HL-60 (cell line): ENCODE measurements at places on chromosomes 16 and 17.

DNA sequence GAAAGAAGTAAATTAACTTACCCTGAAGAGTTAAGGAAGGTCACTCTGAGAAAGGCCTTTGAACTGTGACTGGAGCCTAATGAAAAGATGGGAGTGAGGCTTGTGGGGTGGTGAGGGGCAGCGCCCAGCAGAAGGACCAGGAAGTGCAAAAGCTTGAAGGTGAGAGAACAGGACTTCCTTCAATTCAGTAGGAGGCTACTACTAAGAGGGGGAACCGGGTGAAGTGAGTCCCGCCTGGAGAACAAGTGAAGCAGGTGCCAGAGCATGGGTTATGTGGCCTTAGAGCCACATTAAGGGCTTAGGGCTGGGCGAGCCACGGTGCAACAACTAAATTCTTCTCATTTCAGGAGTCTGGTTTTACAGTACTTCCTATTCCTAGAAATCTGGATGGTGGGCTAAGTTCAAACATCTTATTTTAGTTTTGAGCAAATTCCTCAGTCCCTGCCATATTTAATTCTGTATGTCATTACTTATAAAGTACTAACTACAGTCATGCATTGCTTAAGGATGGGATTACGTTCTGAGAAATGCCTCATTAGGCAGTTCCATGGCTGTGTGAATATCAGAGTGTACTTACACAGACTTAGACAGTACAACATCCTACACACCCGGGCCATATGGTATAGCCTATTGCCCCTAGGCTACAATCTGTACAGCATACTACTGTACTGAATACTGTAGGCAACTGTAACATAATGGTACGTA, 5.1 kb downstream of the CFAP20 start:
- DNase-seq = no peak

DNA sequence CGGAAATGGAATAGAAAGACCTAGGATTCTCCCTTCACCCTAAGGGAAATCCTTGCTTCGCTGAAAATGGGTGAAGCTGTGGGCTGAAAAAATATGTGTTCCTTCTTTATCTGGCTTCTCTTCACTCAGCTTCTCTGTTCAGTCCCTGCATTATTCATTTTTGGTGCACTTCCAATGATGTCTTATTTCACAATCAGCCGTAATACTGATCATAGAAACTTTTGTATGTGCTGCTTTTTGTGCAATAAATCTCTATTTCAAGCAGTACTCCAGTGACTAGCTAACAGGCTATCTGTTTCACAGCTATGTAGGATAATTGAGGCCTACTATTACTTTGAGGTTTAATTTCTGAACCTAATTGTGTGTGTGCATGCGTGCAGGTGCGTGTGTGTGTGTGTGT, 144.6 kb downstream of the FOXL1 start:
- DNase-seq = no peak

DNA sequence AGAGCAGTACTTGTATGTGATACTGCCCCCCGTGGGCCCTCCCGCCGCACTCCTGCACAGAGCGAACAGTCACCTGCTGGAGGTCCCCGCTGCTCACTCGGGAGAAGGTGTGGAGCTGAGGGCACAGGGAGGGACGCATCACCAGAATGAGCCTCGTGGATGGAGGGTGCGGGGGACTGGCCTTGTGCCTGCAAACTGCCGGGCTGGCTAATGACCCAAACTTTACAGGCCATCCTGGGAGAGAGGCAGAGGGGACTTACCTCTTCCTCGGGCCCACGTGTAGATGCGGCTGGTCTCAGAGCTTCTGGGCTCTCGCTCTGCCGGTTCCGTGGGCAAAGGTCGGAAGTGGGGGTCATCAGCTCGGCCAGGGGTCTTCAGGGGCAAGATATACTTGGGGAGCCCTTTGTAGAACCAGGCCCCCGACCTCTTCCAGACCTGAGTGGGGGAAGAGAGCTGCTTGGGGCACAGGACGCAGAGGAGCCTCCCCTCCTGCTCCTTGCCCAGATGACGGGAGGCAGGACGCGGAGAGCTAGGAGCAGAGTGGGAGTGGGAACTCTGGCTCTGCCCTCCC, 65.5 kb upstream of the DOC2B start:
- no peak for DNase-seq

- no peak for DNase-seq
Measured at GRCh38 chr16:75733305-75734211, 7.3 kb upstream of the CPHXL start.

GRCh38 chr17:72723711-72724110, 368.8 kb downstream of the SLC39A11 start:
- DNase-seq = no peak

GRCh38 chr16:6110346-6110745, 1012.8 kb upstream of the EEF2KMT start:
- DNase-seq = no peak

DNA sequence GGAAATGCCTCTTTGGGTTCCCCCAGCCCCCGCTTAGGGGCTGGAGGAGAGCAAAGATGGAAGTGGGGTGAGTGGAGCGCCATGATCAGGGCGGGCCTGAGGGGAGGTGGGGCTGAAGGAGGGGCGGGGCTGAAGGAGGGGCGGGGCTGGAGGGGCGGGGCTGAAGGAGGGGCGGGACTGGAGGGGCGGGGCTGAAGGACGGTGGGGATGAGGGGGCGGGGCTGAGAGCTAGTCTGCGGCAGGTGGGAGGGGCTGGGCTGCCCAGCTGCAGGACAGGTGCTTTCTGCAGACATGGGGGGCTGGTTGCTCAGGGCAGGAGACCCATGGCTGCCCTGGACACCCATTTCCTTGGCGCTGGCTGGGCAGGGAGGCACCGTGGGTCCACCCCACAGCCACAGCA, 39.1 kb upstream of the PABPN1L start:
- DNase-seq = no peak

- DNase-seq = no peak
Measured at GRCh38 chr16:30554557-30555314, 3.4 kb downstream of the ZNF764 start.

GRCh38 chr16:31258366-31258765, 1.4 kb upstream of the ITGAM start:
- DNase-seq = no peak

DNA sequence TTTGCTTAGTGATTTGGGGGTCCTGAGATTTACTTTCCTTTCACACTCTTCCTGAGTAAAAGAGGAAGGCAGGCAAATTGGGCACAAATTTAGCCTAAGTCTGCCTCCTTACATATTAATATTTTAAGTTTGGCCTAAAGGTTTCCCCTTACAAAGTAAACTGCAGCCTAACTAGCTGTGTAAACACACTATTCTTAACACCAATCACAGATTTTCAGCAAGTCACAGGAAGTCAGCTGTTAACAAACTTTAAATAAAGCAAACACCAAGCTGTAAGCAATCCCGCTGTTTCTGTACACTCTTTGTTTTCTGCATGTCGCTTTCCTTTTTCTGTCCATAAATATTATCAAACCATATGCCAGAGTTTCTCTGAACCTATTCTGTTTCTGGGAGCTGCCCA, 45.1 kb upstream of the ABCC11 start:
- no peak for DNase-seq

GRCh38 chr17:67696347-67696746, 21.4 kb upstream of the NOL11 start:
- DNase-seq = no peak

- DNase-seq = no peak
Measured at GRCh38 chr17:34654276-34654880, 75.0 kb downstream of the TMEM132E start.

DNA sequence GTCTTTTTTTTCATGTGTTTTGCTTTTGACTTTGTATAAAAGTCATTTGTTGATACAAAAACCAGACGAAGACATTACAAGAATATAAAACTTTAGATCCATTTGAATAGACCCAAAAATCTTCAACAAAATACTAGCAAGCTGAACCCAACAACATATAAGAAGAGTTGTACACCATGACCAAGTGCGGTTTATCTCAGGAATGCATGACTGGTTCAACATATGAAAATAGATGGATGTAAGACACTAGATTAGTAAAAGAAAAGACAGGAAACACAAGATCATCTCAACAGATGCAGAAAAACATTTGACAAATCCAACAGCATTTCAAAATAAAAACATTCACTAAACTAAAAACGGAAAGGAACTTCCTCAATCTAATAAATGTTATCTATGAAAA, 69.0 kb downstream of the TBC1D16 start:
- no peak for DNase-seq

GRCh38 chr17:36590082-36590481, 1.6 kb upstream of the DHRS11 start:
- peak; percentile 85 for DNase-seq

GRCh38 chr16:8258523-8258922, 331.8 kb downstream of the TMEM114 start:
- DNase-seq = no peak

GRCh38 chr16:683396-684070, 601 bp downstream of the JMJD8 start:
- DNase-seq = no peak

DNA sequence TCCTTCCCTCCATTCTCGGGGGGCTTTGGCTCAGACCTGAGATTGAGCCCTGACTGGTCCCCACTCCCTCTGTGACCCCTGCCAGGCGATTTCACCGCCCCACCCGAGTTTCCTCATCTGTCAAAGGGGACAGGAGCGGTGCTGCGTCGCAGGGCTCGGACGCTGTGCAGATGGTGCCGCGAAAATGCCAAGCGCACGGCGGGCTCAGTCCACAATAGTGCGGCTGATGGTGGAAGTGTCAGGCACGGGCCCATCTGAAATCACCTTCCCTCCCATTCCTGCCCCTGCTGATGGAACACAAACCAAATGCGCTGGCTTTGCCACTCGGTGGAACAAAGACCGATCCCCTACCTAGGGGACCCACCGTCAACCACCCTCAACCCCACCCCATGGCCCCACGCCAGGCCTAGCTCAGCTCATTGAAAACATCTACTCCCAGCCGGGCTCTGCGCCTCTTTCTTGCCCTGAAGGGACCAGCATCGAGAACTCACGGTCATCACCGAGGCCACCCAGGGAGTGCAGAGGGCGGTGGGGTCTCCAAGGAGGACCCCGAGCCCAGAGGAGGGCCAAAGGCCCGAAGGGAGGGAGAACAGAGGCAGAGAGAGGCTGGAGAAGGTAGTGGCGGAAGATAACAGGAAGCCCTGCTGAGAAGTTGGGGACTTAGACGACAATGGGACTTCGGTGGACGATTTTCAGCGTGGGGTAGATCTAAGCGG, 1.4 kb downstream of the CARHSP1 start:
- DNase-seq = peak; percentile 31

- DNase-seq = no peak
Measured at GRCh38 chr16:87585442-87586200, 16.7 kb upstream of the JPH3 start.

DNA sequence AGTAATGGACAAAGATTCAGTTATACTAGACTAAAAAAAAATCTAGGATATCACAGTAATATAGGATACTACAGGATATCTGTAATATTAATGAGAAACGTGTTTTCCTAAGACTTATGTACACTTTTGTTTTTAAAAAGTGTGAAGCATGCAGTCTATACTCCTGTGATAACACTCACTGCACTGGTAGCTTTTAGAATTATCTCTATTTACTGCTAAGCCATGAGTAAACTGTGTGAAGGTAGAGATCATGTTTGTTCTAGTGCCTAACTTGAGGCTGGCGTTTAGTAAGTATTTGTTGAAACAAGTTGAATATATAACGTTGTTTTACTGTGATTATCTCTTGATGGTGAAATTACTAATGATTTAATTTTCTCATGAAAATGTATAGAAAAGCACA, 23.9 kb downstream of the RPA1 start:
- DNase-seq = no peak

GRCh38 chr17:15233022-15233805, 31.9 kb downstream of the PMP22 start:
- peak; percentile 35 for DNase-seq

GRCh38 chr17:72665852-72666851, 426.3 kb downstream of the SLC39A11 start:
- no peak for DNase-seq

DNA sequence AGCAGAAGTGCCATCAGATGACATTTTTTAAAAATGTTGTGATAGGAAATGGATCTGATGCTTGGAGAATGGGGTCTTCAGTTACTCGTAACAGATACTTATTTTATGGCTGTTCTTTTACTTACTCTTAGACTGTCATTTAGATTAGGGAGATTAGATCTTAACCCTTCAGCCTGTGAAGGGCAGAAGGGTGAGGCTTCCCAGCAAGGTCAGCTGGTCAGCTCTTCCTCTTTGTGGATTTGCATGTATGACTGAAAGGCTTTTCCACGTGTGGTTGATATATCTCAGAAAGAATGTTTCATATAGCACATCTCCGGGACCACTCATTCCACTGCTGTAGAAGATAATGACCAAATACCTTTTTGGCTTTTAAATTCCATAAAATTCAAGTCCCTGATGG, 27.4 kb downstream of the GRB7 start:
- DNase-seq = no peak

- no peak for DNase-seq
Measured at GRCh38 chr17:49465331-49465903, 29.7 kb upstream of the NGFR start.

DNA sequence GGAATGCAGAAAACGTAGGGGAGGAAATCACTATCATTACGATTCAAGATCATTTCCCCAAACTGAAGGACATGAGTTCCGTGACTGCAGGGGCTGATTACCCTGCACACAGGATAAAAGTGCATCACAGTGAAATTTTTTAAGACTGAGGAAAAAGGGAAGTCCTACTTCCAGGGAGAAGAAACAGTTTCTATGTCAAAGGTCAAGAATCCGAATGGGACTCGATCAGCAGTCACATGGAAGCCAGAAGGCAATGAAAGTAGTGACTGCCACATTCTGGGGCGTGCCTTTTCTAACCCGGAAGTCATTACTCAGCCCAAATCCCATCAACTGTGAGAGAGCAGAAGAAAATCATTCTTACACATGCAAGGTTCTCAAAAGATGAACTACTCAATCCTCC, 12.1 kb downstream of the ZZEF1 start:
- DNase-seq = peak; percentile 7

- no peak for DNase-seq
Measured at GRCh38 chr16:68086336-68086841, 1.2 kb downstream of the NFATC3 start.

DNA sequence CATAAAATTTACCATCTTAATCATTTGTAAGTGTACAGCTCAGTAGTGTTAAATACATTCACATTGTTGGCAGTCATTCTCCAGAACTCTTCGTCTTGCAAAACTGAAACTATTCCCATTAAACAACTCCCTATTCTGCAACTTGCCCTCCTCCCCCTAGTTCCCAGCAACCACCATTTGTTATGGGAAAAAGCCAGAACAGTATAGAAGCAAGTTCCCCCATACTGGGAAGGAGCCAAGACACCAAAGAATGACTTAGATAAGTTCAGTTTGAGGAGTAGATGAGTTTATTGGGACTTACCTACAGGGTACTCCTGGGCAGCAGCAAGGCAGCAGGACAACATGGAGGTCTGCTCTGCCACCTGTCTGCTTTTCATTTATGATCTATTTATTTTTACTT, 39.3 kb upstream of the TEKT1 start:
- DNase-seq = no peak
